ENCODE measurements at places on chromosomes 11 and 22. TPM values are rescaled to one million over a fixed set of nuclear protein-coding genes. Genes with fewer than 3 reads are reported as not detected.
A peak's percentile ranks its signal among the peaks of the same experiment; 100 is the strongest.

The BATF2 gene
- total RNA-seq = 1.5 TPM

The TRIM6 gene
- total RNA-seq = 0.84 TPM

The HEPN1 gene
- not detected for total RNA-seq

The C11orf86 gene
- total RNA-seq = not detected

GRCh38 chr11:8561461-8561860 lies 32.6 kb downstream of the STK33 start:
- DNase-seq = no peak

DNA sequence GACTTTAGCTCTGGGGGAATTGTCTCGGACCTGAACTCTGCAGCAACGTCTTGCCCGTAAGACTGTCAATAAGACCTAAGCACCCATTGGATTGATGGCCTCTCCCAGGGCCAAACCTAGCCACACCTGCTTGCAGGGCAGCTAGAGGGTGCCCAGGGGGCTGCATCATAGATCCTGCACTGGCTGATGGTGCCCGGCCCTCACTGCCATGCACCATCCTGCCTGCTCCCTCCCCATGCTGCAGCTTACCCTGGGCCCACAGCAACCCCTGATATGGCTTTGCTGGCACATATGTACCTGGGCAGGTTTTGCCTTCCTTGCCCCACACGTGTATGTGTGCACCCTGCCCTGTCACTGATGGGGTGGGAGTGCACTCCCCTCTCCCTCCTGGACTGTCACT lies 8.9 kb upstream of the BBOX1 start:
- DNase-seq = no peak

DNA sequence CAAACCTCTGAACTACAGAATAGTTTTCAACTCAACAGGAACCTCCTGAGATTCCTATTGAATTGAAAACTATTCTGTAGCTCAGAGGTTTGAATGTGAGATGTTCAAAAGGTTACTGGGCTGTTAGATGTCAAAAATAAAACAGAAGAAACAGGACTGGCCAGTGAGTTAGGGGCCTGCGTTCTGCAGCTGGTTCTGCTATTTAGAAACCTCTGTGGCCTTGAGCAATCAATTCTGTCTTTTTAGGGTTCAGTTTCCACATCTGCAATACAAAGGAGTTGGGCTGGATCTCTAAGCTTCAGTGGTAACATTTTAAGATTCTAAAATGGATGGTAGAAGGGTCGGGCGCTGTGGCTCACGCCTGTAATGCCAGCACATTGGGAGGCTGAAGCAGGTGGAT lies 55.8 kb downstream of the CLMP start:
- DNase-seq = no peak

DNA sequence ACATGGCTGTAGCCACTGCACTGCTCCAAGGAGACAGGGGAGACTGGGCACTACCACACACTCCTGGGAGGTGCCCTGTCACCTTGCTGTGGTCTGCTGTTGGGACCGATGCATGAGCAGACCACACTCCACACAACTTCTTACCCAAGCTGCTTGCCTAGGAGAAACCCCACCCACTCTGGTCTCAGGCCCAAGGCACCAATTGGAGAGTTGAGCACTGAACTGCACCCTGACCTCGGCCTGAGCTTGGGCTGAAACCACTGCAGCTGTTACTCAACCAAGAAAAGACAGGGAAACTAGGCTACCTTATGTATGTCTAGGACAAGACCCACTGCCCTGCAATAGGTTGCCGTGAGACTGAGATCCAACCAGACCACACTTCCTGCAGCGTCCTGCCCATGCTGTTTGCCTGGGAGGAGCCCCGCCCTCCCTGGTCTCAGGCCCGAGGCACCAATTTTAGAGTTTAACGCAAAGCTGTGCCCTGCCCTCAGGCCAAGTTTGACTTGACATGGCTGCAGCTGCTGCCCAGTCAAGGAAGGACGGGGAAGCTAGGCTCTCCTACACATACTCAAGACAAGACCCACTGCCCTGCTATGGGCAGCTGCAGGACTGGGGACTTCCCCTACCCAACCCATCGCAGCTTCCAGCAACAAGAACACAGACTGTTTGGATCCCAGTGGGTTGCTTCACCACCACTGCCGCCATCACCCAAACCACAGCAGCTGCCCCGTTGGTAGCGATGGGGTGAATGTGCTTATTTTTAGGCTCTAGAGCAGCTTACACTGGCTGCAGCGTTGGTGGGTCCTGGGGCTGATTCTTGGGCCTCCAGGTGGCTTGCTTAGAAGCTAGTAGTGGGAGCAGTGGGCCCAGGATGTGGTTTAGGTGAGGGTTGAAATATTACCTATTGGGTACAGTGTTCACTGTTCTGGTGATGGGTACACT lies 66.8 kb downstream of the BRD1 start:
- DNase-seq = no peak

- no peak for DNase-seq
Measured at GRCh38 chr11:113464416-113464815, 10.8 kb downstream of the DRD2 start.

DNA sequence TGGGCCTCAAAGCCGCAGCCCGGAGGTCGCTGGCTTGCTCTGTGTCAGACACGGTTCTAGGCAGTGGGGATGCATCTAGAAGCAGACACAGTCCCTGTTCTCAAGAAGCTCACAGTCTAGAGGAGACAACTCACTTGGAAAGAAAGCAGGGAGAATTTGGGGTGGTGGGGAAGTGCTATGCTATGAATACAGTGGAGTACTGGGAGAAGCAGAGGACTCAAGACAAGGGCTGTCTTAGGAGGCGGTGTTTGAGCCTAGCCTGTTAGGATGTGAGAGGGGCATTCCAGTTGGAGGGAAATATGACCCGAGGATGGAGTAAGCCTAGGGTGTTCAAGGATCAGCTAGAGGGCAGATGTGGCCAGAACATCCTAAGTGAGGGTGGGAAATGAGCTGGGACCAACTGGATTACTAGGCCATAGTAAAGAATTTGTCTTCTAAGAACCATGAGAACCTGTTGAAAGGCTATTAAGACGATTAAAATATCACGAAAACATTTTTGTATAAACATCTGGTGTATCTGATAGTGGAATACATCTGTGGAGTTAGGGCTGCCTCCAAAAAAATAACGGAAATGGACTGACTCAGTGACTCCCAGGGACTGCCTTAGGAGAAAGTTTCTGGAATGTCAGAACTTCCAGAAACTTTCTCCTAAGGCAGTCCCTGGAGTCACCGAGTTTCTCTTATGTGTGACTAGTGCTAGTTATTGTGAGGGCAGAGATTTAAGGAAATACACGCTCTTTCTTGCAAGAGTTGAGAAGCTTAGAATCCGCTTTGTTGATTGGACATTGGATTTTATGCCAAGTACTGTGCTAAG lies 1.1 kb upstream of the PITPNB start:
- no peak for DNase-seq

GRCh38 chr22:25000686-25001085 lies 48.2 kb downstream of the KIAA1671 start:
- no peak for DNase-seq

- DNase-seq = peak; percentile 74
Measured at GRCh38 chr11:18706330-18707243, 8.0 kb downstream of the TMEM86A start.

DNA sequence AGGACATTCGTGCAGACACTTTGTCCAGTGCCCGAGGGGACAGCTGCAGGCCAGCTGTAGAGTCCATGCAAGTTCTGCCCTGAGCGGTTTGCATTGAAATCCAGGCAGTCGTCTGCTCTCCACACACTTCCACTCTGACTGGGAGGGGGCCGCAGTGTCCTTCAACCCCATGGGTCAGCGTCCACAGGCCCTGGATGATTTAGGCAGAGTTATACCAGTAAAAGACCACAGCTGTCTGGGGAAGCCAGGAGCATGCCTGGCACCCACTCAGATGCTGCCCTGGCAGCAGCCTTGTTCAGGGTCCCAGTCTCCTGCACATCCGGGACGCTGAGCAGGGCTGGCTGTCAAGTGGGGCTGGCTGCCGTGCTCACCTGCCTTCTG lies 26.5 kb downstream of the KRTAP5-5 start:
- DNase-seq = no peak

- no peak for DNase-seq
Measured at GRCh38 chr11:44387825-44388224, 77.9 kb upstream of the ALX4 start.

- DNase-seq = no peak
Measured at GRCh38 chr11:19577391-19577975, 135.2 kb upstream of the NAV2 start.

DNA sequence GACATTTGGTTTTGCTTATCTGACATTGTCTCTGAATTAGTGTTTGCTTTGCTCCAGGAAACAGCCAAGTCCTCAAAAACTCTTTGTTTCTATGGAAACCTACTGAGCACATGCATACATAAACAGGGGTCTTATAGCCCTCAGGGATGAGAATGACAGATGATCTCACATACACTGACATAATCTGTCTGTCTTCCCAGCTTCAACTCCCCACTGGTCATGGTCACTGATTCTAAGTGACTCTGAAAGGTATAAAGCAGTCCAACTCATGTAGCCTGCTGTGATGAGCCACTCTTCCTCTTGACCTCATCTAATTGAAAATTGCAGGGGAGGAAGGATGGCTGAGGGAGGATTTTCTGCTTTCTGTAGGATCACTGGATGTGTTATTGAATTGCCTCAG lies 12.6 kb downstream of the ZNF143 start:
- no peak for DNase-seq

DNA sequence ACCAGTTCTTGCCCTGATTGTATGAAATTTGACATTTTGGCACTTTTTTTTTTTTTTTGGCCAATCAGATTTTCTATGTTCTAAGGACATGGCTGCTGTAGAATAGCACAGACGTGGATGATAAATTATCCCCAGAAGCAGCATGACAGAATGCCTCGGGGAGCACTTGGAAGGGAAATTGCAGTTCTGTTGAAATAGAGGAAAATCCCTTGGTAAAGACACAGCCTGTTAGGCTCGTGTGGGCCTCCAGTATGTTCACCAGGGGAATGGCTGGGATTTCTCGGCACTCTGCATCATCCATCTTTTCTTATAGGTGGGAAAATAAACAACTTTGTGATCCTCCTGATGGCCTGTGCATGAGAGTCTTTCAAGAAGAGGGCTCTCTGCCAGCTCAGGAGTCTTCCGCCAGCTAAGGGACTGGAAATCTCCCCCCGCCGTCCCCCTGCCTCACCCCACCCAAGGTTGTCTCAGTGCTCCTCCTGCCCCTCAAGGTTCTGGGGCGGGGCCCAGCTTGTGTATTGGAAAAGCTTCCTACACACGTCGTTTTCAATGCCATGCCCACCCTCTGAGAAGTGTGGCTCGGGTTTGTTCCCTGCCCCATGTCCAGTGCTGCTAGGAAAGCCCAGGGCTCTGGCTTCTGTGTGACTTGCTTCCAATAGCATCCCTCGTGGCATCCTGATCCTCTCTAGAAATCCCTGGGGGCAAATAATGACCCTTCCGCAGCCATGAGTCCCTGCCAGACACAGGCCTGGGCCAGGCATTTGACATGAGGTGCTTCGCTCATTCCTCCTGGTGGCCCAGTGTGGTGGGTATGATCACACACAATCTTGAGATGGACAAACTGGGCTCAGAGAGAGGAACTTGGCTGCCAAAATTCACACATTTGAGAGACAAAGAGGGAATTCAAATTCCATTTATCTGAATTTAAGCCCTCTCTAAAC lies 70.6 kb upstream of the ATXN10 start:
- DNase-seq = no peak

Data from Right ventricle myocardium inferior (tissue), 1 donor.